ENCODE measurements at places on chromosomes 2 and 18.

DNA sequence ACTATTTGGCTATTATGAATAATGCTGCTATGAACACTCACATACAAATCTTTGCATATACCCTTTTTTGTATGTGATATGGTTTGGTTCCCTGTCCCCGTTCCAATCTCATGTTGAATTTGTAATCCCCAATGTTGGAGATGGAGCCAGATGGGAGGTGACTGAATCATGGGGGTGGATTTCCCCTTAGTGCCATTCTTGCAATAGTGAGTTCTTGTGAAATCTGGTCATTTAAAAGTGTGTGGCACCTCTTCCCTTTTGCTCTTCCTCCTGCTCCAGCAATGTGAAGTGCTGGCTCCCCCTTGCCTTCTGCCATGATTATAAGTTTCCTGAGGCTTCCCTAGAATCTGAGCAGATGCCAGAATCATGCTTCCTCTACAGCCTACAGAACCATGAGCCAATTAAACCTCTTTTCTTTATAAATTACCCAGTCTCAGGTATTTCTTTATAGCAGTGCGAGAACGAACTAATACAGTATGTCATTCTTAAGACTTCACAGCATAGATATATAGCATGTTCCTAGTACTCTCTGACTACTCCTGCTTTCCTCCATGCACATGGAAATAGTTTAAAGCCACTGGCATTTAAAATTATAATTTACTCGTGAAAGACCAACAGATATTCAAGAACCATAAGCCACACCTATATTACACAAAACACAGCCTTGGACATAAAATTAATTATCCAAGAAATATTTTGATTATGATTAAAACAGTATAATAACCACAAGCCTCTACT lies 75.2 kb downstream of the COBLL1 start:
- DNase-seq = no peak

- no peak for DNase-seq
These were observed 62.6 kb downstream of the TRAPPC8 start for GRCh38 chr18:31880186-31880898.

- no peak for DNase-seq
These were observed 3.2 kb downstream of the NT5DC4 start for GRCh38 chr2:112723995-112724394.

GRCh38 chr18:25817546-25818237 lies 272.7 kb downstream of the SS18 start:
- DNase-seq = no peak

GRCh38 chr2:176540995-176541394 lies 271.8 kb downstream of the MTX2 start:
- DNase-seq = no peak

GRCh38 chr18:74714791-74715190 lies 117.1 kb downstream of the ZNF407 start:
- no peak for DNase-seq
